ENCODE measurements at places on chromosomes 1 and 21.

- no peak for DNase-seq
- no peaks in the 10 kb centered on the region for H3K36me3 ChIP-seq
- H3K27ac ChIP-seq = no peak overlapping the region
- H3K4me3 ChIP-seq = no peak overlapping the region
- H3K27me3 ChIP-seq = peaks cover 11% of the 10 kb centered on the region
Observed at GRCh38 chr1:20446796-20447195, 39.2 kb downstream of the CAMK2N1 start.

DNA sequence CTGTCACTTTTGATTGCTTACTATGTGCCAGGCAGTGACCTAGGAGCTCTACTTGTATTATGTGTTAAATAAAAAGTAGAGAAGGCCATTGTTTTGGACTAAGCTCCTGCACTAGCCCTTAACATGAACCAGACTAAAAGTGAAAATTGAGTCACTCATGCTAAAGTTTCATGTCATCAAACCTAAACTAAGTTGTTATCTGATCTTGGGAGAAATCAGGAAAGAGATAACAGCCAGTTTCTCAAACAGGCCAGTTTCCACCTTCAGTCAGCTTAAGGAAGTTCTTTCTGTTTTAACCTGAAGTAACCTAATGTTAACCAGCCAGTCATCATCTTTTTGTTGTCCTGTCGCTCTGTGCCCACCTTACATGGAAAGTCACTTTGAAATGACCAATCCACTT, 102.1 kb upstream of the MARK1 start:
- no peak overlapping the region for H3K4me3 ChIP-seq
- DNase-seq = no peak
- H3K36me3 ChIP-seq = no peaks in the 10 kb centered on the region
- no peaks in the 10 kb centered on the region for H3K27me3 ChIP-seq
- no peak overlapping the region for H3K27ac ChIP-seq

DNA sequence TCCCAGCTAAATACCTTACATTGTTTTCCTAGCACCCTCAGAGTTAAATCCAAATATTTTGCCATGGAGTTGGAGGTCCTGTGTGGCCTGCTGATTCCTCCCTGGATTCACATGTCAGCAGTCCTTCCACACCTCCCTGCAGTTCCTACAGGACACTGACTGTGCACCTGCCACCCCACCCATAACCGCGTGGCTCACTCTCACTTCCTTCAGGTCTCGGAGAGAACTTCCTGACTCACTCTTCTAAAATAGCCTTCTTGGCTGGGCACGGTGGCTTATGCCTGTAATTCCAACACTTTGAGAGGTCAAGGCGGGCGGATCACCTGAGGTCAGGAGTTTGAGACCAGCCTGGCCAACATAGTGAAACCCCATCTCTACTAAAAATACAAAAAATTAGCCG, 8.4 kb upstream of the CAMTA1 start:
- no peaks in the 10 kb centered on the region for H3K36me3 ChIP-seq
- H3K27me3 ChIP-seq = no peaks in the 10 kb centered on the region
- no peak overlapping the region for H3K4me3 ChIP-seq
- no peaks in the 10 kb centered on the region for H3K4me1 ChIP-seq
- H3K27ac ChIP-seq = no peak overlapping the region
- DNase-seq = no peak

DNA sequence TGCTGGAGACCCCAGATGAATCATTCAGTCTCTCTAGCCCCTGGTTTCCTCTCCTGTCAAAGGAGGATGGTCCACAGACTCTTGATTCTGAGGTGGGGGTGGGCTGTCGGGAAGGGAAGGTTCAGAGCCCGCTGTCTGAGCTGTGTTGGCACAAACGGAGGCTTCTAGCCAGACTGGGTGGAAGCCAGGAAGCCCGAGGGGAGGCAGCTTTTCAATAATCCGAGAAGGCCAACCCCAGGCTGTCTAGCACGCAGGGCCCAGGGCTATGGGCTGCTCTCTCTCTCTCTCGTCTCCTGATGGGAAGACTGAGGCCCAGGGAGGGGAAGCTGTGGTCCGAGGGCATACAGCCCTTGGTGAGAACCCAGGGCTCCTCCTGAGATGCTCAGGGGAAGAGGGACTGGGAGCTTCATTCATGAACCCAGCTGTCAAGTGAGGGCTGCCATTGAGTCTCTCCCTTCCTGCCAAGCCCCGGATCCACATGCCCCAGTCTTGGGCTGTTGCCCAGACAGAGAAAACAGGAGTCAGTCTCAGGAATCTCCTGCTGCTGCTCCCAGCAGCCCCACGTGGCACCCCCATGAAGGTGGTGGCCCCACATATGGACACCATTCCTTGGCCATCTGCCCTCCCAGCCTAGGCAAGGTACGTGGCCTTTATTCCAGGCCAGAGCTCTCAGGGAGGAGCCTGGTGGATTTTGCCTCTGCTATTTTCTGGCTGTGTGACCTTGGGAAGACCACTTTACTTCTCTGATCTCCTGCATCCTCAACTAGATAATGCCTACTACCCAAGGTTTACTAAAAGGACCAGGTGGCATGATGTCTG, 44.4 kb downstream of the RAP1GAP start:
- no peaks in the 10 kb centered on the region for H3K36me3 ChIP-seq
- H3K4me3 ChIP-seq = no peak overlapping the region
- H3K4me1 ChIP-seq = peaks cover 19% of the 10 kb centered on the region
- no peak for DNase-seq

DNA sequence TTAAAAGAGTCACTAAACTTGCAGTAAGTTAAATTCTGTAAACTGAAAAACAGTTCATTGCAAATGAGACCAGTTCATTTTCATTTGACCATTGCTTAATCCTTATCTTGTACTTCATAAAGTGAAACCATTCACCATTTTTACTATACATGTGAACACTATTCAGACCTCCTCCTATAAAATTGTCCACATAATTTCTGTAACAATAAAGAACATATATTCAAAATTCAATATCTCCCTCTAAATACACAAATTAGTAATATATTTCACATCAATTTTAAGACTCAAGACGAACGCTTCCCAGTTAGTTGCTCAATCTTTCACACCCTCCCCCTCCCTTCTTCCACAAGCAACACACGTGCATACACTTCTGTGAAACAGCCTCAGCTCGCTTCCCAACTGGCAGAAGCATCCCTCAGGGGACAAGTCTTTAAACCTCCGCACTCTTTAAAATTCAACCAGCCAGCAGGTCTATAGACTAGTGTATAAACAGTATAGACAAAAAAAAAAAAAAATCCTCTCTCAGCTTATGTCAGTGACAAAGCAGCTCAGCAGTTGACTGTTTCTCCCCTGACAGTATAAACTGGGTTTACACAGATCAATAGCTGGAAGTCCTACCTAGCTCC, 99.6 kb downstream of the DENND1B start:
- no peaks in the 10 kb centered on the region for H3K27me3 ChIP-seq
- no peaks in the 10 kb centered on the region for H3K36me3 ChIP-seq
- H3K4me3 ChIP-seq = no peak overlapping the region
- H3K4me1 ChIP-seq = no peaks in the 10 kb centered on the region
- DNase-seq = no peak

DNA sequence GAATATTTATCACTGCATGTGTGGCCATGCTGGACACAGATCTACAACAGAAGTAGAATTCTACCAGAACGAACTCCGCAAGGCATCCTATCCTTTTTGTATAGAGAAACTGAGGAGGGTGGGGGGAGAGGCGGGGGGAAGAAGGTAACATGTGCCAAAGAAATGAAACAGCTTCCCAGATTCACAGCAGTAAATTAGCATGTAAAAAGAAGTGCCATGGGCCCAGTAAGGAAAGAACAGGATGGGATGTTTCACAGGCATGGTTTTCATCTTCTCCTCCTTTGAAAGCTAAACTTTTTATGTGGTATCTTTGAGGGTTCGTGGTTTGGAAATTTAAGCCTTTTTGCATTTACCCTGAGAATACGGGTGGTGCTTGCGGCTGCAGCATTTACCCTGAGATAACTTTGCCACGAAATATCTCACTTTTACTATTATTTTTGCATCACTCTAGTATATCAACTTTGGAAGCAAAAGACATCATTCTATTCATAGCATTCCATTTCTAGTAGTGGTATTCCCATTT, 168.9 kb downstream of the TPR start:
- DNase-seq = peak; percentile 11
- H3K4me3 ChIP-seq = no peak overlapping the region
- H3K36me3 ChIP-seq = no peaks in the 10 kb centered on the region
- H3K4me1 ChIP-seq = no peaks in the 10 kb centered on the region
- no peak overlapping the region for H3K27ac ChIP-seq

- no peaks in the 10 kb centered on the region for H3K36me3 ChIP-seq
- peaks cover 57% of the 10 kb centered on the region for H3K4me1 ChIP-seq
- peak; percentile 68 for DNase-seq
- H3K27me3 ChIP-seq = no peaks in the 10 kb centered on the region
Observed at GRCh38 chr1:65067491-65068201, 80.4 kb upstream of the AK4 start.

GRCh38 chr1:29527314-29528004, 291.1 kb downstream of the PTPRU start:
- no peaks in the 10 kb centered on the region for H3K36me3 ChIP-seq
- no peak overlapping the region for H3K4me3 ChIP-seq
- no peak for DNase-seq
- peaks cover 6% of the 10 kb centered on the region for H3K27me3 ChIP-seq

GRCh38 chr1:98698625-98699024, 37.1 kb downstream of the SNX7 start:
- no peaks in the 10 kb centered on the region for H3K4me1 ChIP-seq
- H3K27ac ChIP-seq = no peak overlapping the region
- peak; percentile 2 for DNase-seq
- H3K4me3 ChIP-seq = no peak overlapping the region
- H3K36me3 ChIP-seq = no peaks in the 10 kb centered on the region

- H3K27me3 ChIP-seq = peaks cover 8% of the 10 kb centered on the region
- DNase-seq = no peak
- H3K36me3 ChIP-seq = no peaks in the 10 kb centered on the region
Observed at GRCh38 chr1:11682799-11683198, 1.9 kb upstream of the MAD2L2 start.

DNA sequence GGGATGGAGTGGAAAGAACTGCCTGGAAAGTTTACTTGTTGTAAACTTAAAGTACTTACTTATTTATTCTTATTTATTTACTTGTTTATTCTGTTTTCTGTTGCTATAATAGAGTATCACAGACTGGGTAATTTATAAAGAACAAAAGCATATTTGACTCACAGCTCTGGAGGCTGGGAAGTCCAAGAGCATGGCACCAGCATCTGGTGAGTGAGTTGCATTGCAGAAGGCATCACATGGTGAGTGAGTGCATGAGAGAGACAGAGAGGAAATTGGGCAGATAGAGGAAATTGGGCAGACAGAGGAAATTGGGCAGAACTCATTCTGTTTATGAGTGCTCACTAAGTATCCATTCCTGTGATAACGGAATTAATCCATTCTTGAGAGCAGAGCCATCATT, 11.6 kb upstream of the RGSL1 start:
- no peak for DNase-seq
- peaks cover 3% of the 10 kb centered on the region for H3K27me3 ChIP-seq
- no peak overlapping the region for H3K4me3 ChIP-seq
- H3K4me1 ChIP-seq = no peaks in the 10 kb centered on the region
- no peaks in the 10 kb centered on the region for H3K36me3 ChIP-seq

All from common myeloid progenitor, CD34-positive (primary cell).